ENCODE measurements at places on chromosomes 7 and 10. TPM values are rescaled to one million over a fixed set of nuclear protein-coding genes. Genes with fewer than 3 reads are reported as not detected.

DNA sequence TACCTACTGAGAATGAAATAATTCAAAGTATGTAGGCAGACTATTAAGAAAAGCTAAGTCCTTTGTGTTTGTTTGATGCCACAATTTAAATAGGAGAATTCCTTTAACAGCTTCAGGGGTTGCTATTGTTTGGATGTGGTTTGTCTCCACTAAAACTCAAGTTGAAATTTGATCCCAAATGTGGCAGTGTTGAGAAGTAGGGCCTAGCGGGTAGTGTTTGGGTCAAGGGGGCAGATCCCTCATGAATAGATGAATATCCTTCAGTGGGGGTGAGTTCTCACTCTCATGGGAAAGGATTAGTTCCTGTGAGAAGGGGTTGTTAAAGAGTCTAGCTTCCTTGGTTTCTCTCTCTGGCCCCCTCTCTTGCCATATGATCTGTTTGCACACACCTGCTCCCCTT lies 97.0 kb downstream of the HGF start:
- no peak for DNase-seq

Gene ANXA8
- 1.7 TPM for total RNA-seq

Gene AKR1C1
- 379 TPM for total RNA-seq

DNA sequence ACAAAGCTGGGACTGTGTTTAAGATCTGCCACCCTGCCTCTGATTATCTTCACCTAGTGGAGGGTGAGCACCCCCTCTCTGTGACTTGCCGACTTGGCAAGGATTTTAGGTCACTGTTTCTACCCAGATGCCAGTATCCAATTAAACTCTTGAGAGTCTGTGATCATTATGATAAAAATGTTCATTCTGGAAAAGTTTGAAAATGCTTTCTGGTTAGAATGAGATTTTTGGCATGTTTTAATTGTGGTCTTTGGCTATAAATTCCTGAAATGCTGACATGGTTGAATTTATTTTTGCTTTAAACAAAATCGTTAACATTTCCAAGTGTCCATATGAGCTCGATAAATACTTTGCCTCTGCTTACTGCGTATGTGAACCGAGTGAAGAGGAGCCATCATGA lies 221.4 kb downstream of the BICC1 start:
- no peak for DNase-seq

DNA sequence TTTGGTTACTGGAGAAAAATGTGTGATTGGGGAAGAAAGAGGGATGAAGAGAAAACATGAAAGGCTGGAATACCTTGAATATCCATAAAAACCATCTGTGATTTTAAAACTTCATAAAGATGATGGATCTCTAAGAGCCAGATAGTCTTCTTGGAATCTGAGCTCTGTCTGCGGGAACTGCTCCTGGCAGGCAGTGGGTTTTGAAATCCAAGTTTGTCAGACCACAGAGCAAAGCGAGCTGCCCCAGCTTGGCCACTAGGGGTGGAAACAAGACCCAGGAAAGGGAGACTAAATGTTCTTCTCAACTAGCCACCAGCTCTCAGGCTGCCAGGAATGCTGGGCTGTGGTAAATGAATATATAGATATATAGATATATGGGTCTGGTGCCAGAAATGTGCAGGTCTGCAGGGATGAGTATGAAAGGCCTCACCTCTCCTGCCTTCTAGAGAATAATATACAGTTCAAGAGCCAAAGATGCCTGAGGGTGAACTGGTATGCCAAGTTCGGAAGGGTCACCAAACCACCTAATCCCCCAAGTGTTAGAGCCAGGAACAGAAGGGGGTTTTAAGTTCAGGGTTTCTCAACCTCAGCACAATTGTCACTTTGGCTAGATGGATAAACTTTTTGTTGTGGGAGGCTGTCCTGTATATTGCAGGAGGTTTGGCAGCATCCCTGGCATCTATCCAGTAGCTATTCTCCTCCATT lies 208.8 kb downstream of the KCNMA1 start:
- DNase-seq, result no peak
